ENCODE measurements at places on chromosomes 11 and 22.

GRCh38 chr11:70491696-70492472 is 93.6 kb downstream of the CTTN start:
- no peak for DNase-seq

GRCh38 chr11:98307827-98308491 is 712.8 kb upstream of the CNTN5 start:
- DNase-seq, result peak; percentile 4

GRCh38 chr11:76086743-76087635 is 119.3 kb downstream of the WNT11 start:
- no peak for DNase-seq

DNA sequence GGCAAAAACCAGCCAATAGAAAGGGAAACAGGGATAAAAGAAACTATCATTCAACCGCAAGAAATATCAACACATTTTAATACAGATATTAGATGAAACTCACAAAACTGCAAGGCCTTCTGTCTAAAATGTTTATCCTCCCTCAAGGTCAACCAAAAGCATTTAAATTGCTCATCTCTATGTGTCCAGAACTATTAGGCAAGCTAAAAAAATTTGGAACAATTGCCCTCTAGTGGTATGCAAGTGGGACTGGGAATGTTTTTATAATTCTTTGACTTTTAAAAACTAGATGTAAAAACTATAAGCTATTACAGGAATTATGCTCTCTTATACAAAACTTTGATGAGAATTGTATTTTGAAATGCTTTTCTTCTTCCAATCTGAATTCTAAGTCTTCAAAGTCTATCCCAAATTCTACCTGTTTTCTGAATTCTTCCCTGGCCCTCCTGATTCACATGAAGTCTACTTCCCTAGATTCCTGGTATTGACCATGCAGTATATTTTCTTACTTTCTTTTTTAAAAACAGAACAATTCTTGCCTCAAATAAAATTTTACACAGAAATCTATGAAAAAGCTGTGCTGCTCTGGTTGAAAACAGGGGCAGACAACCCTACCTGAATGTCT is 4.9 kb downstream of the CWC15 start:
- DNase-seq, result no peak

DNA sequence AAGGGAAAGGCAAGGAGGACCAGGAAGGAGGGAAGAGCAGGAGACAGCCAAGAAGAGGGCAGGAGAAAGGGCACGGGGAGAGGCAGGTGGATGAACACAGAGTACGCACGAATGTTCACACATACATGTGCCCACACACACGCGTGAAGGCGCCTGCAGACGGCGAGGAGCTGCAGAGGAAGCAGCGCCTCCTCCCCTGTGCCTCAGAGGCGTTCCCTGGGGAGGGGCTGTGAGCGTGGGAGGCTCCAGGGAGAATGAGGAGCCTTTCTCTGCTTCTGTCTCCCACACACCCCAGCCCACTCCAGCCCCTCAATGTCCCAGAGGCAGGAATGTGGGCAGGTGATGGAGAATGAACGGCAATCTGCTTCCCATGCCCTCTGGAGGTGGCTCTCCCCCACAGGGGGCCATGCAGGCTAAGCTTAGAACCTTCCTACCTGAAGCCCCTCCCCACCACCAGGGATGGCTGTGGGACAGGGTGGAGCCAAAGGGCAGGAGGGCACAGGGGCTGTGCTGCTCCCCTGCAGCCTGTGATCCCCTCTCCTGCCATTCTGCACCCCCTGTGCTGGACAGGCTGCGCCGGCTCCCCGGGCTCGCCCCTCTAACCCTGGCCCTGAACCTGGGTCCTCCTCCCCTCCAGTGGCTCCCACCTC is 25.3 kb downstream of the PPM1F start:
- no peak for DNase-seq

- no peak for DNase-seq
These were observed 48.6 kb upstream of the SLC22A12 start for GRCh38 chr11:64542172-64543125.

GRCh38 chr11:115194802-115195110 is 309.5 kb downstream of the CADM1 start:
- no peak for DNase-seq

DNA sequence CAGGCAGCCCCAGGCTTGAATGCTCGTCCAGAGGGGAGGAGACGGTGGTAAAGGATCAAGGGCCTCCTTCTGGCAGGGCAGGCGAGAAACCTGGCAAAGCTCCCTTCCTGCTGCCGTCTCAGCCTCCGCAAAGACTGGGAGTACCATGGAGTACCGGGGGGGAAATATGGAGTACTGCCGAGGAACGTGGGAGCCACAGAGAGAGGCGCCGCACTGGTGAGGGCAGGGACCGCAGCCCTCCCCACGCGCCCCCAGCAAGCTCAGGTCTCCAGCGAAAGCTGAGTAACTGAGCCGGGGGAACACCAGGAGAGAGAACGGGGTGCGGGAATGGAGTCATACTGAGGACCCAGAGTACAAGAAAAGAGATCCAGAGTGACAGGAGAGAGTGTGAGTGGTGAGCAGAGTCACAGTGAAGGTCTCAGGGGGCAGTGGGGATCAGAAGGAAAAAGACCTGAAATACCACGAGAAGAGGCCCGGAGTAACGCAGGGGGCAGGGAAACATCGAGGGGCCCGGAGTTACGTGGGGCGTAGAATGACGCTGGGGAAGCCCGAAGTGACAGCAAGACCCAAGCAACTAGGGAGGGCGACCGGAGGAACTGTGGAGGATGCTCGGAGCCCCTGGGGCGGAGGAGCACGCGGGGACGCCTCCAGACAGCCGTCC is 740 bp downstream of the EML3 start:
- DNase-seq, result peak; percentile 25

GRCh38 chr11:35337136-35337913 is 82.0 kb downstream of the SLC1A2 start:
- DNase-seq, result no peak

DNA sequence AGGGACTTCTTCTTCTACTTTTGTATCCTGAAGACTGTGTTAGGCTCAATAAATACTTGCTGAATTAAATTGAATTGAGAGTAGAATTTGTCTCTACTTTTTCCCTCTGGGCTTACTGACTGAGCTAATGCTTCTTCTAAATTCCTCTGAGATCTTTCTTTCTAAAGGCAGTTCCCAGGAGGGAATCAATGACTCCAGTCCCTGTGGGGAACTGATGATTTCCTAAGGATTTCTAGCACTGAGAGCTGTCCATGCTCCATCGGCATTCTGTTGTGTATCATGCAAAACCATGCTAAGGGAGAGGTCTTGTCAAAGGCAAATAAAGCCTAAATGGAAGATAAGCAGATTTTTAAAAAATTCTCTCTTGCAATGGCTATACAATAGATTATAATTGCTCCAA is 148.8 kb upstream of the KIRREL3 start:
- DNase-seq, result no peak

GRCh38 chr11:124339396-124340141 is 19.6 kb upstream of the OR8D2 start:
- no peak for DNase-seq

- DNase-seq, result no peak
These were observed 6.7 kb upstream of the TPP1 start for GRCh38 chr11:6625832-6626420.

GRCh38 chr22:46478083-46478551 is 59.3 kb downstream of the CELSR1 start:
- no peak for DNase-seq

GRCh38 chr11:47105974-47106373 is 70.7 kb downstream of the ARFGAP2 start:
- no peak for DNase-seq

DNA sequence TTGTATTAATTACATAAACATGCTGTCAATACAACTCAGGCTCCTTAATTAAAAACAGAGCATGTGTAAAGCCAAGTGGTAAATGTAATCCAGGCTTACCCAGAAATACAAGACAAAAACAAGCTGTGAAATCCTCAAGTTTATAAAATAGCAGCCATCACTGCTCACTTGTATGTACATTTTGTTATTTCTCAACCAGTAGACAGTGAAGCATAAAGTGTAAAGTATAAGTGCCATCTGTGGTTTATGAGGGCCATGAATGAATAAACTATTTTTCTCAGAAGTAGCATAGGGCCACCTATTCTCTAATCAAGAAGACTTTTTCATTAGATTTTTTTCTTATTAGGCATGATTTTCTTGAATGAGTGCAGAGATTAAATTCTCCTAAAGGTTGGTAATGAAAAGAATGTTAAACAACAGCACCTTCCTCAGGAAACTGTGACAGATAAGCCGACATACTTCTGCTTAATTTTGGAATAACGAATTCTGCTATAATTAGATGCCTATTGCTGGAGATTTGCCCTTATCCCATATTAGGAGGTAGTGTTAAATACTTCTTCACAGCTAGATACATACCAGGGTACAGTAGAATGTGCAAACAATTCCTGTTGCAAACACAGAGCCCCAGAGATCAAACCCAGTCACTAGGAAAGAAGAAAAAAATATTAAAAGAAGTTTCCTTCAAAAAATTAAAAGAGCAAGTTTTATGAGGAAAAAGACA is 13.0 kb downstream of the SLC5A12 start:
- no peak for DNase-seq

- DNase-seq, result no peak
These were observed 128.2 kb upstream of the FIBIN start for GRCh38 chr11:26865703-26866102.

- no peak for DNase-seq
These were observed at the start of gene MS4A13 for GRCh38 chr11:60515144-60515855. Gene MS4A13 (plus strand): TSS chr11:60515392. CDS start chr11:60518084, 2,692 bp downstream.

GRCh38 chr11:19422276-19422675 is 181.5 kb upstream of the E2F8 start:
- no peak for DNase-seq

- no peak for DNase-seq
These were observed 52.7 kb upstream of the WNT7B start for GRCh38 chr22:46029574-46030200.

DNA sequence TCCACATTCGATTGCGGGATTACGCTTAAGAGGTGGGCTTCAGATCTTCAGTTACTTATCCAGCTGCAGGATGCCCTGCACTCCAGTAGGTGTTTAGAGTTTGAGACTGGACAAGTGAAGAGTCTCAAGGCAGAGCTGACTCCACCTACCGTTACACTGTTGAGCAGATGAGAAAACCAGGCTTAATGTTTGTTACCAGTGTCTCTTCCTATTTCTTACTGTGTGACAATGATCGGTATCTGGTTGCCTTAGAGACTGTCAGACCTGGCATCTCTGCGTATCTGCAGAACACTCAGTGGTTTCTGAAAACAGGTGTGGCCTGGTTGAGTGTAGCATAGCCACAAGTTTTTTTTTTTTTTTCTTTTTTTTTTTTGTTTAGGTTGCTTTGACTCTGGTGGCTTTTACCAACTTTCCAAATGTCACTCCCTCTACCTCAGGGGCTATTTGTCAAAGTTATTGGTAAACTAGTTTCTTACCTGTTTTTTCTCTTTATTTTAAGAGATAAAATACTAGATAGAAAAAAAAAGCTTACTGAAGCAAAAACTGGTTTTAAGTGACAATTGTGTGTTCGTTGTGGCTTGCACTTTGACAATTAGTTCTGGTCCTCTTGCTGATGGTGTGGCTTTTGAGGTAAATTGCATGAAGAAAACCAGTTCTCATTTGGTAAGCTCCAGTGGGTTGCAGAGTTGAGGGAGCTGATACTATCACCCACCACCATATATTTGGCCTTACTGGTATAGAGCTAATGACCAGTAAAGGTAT is 284.8 kb downstream of the ETS1 start:
- no peak for DNase-seq

- no peak for DNase-seq
These were observed 18.2 kb upstream of the GRAMD4 start for GRCh38 chr22:46602025-46602424.

DNA sequence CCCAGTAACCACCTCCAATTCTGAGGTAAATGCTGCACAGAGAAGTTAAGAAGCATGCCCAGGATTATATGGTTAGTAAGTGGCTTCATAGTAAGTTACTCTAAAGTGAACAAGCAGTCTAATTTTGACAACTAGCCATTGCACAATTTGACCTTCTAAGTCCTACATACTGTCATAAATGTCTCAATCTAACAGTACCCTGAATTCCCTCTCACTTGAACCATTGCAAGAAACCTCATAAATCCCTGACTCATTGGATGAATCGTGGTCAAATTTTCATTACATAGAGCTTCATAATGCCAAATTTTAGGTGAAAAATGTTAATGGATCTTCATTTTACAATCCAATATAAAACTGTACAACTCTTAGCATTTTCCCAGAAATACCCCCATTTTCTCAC is 217.3 kb upstream of the GRIA4 start:
- DNase-seq, result no peak

DNA sequence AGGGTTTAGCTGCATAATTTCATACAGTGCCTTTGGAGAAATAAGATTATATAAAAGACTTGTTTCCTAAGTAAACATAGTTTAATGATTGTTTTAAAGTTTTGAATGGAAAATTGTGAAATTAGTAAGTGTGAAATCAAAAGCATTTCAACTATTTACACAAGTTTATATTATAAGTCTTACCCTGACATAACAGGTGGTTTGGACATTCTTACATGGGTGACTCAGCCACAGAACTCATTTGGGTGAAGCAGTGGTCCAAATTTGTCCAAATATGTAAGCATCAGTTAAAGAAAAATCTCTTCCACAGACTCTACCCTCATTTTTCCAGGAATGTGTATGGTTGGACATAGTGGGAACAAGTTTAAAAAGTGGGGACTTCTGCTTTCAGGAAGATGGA is 68.0 kb downstream of the USP47 start:
- no peak for DNase-seq

- DNase-seq, result no peak
These were observed 33.3 kb downstream of the EXT2 start for GRCh38 chr11:44128729-44129128.

- no peak for DNase-seq
These were observed 42.3 kb upstream of the ETS1 start for GRCh38 chr11:128629516-128630106.

DNA sequence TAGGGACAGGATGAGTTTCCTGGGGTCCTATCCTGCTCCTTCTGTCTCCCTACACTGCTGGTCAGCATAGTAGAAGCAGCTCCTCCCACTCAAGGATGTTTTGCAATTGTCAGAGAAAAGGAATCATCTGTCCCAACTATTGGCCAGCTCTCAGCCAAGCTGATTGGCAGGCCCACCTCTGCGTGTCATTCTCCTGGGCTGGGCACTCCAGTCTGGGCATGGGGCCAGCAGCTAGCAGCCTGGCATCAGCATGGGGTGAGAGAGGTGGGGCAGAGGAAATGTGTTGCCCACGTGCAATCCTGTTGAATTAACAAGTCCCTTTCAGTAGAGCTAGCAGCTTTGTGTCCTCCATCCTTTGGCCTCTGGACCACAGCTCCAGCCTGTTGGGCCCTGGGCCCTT is 14.1 kb downstream of the ANKK1 start:
- DNase-seq, result peak; percentile 96

- no peak for DNase-seq
These were observed 33.6 kb downstream of the NEU3 start for GRCh38 chr11:75022296-75022695.

DNA sequence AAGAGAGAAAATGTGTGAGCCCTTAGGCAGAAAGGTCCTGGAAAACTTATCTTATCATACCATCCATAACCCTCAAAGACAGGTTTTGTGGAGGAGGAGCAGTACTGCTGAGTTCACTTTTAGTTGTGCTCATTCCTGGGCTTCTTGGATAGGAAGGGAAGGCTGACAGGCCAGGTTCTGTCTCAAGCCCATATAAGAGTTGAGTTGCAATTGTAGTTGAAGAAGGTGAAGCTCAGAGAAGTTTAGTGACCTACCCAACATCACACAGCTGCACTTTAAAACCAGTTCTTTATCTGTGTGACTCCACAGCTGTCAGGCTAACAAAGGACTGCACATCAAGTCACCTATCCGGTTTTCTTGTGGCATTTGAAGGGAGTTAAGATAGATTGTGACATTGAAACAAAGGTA is 13.0 kb downstream of the TEAD1 start:
- DNase-seq, result no peak
